ENCODE measurements at places on chromosomes 6 and 20.

- no peak for DNase-seq
Observed at GRCh38 chr6:83470001-83470400, 39.1 kb upstream of the ME1 start.

DNA sequence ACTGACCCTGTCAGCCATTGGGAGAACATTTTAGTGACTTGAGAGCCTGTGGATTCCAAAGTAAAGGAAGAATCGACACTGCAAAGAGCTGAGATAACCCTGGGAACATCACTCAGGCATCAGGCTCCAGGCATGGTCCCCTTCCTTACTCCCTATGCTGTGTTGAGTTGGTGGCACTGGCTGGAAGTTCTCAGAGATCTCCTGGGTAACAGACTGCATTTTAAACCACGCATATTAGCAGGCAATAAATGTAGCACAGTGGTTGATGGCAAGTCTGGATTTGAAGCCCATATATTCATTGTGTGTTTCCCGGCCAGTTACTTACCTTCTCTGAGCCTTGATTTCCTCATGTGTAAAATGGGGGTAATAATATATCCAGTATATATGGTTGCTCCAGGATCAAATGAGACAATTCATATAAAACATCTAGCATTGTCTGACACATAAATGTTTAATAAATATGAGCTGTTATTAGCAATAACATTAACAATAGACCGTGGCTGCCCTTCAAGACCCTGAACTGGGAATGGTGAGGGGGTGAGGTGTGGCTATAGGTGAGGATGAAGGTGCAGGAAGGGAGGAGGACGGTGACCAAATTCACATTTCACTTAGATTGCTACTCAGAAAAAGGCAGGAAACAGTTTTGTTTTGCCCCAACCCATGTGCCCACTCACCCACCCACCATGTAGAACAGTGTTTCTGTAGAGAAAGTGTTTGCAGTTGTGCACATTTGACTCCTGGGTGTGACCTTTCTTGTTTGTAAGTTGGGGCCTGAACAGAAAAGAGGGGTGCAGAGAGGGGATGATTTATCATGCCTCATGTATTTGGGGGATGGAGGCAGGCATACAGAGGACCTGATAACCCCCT, 2.1 kb downstream of the PLCG1 start:
- no peak for DNase-seq

DNA sequence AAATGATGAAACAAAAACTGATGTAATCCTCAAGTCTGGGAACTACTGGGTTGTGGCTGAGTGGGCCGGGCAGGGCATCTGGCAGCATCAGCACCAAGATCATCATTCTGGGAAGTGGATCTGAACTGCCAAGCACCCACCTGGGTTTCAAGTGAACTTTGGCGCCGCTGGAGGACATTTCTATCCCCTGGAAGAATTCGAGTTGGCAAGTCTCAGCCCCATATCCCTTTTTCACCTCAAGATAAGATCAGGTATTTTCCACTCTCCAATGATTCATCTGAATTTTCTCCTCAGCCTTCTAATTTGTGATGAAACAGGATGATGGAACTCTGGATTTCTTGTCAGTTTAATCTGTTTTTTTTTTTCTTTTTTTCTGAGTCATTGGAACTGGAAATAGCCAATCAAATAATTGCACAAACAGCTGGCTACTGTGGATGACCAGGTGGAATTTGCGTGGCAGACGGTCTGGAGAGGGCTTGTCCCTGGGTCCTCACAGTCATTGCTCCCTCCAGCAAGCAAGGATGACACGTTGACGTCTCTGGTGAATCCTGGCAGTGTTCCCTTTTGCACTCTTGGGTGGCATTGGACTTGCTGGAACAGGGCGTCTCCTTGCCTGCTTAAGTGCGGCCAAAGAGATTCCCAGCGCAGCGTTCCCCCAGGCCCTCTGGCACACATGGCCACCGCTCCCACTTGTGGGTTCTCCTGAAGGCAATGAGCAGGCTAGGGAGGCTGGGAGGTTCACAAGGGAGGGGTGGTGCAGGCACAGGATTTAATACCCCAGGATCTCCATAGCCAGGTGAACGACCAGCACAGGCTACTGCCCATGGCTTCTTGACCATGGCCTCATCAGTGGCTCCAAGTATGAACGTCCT, 80.4 kb downstream of the DHX35 start:
- DNase-seq, result peak; percentile 10

- no peak for DNase-seq
Observed at GRCh38 chr6:169991913-169992312, 240.5 kb downstream of the ERMARD start.

- peak; percentile 95 for DNase-seq
Observed at GRCh38 chr6:136647363-136647852, 97.2 kb upstream of the MAP7 start.

Measured in cardiac fibroblast (primary cell).